ENCODE measurements at places on chromosomes 1 and 21. TPM values are rescaled to one million over a fixed set of nuclear protein-coding genes. Genes with fewer than 3 reads are reported as not detected.

DNA sequence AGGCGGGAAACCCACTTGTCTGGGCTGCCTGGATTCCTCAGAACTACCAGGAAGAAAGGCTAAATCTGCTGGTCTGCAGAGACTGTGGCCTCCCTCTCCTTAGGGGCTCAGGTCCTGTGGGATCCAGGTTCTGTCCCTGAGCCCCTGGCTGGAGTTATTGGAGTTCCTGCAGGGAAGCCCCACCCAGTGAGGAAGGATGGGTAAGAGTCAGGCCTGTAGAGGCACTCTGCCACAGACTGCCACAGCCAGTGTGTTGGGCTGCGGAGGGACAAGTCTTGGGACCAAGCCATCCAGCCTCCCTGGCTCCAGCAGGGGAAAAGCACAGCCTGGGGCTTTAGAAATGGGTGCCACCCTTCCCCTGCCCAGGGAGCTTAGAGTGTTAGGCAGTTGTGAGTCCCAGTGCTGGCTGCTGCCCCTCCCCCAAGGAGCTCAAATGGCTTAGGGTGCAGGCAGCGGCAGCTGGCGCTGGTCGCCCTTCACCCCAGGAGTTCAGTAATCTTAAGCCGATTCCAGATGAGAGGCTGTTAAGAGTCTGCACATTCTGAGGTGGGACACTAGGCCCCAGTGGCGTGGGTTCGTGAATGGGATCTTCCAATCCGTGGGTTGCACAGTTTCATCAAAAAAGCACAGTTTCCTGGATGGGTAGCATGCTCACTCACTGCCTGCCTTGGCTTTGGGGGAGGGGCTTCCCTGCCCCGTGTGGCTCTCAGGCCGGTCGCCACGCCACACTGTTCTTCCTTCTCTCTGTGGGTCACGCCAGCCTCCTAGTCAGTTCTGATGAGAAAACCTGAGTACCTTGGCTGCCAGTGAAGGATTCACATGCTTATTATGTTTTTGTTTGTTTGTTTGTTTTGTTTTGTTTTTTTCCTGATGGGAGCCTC lies 57.6 kb upstream of the FMO3 start:
- H3K4me1 ChIP-seq, result no peaks in the 10 kb centered on the region
- H3K27me3 ChIP-seq, result peaks cover 7% of the 10 kb centered on the region
- H3K36me3 ChIP-seq, result no peaks in the 10 kb centered on the region
- H3K4me3 ChIP-seq, result no peak overlapping the region

GRCh38 chr1:2633366-2633935 lies 635 bp upstream of the MMEL1 start:
- H3K4me3 ChIP-seq, result no peak overlapping the region
- no peaks in the 10 kb centered on the region for H3K4me1 ChIP-seq
- H3K27ac ChIP-seq, result no peak overlapping the region
- peaks cover 50% of the 10 kb centered on the region for H3K27me3 ChIP-seq
- no peaks in the 10 kb centered on the region for H3K36me3 ChIP-seq

ROR1 gene
- total RNA-seq, result 14.5 TPM

SYCP1 gene
- total RNA-seq, result not detected

TMEM79 gene
- total RNA-seq, result 1.1 TPM

ADORA1 gene
- total RNA-seq, result 3.1 TPM
